Naive thymus-derived CD4-positive, alpha-beta T cell (primary cell): ENCODE measurements at places on chromosomes 3 and 15.

- no peak for DNase-seq
Measured at GRCh38 chr3:100893108-100893507, 100.1 kb downstream of the ABI3BP start.

GRCh38 chr3:13812034-13812471, 67.8 kb downstream of the WNT7A start:
- DNase-seq, result no peak

DNA sequence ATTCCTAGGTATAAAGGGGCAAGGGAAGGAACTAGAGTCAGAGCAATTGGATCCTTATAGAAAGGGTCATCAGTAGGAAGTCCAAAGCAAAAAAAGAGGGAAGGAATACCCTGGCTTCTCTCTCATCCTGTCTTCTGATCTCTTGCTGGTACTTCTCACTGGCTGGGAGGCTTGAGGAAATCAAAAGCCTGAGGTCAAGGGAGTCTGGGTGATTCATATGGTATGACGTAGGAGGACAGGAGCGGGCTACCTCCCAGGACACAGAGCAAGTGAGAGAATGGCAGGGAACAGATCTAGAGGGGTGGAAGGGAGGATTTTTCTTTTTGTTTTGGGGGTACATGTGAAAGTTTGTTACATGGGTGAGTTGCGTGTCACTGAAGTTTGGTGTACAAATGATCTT, 76.0 kb downstream of the CFAP20DC start:
- no peak for DNase-seq

- DNase-seq, result no peak
Measured at GRCh38 chr3:25044762-25045710, 383.0 kb upstream of the RARB start.

GRCh38 chr15:29656636-29657475, 165.4 kb downstream of the TJP1 start:
- DNase-seq, result no peak

DNA sequence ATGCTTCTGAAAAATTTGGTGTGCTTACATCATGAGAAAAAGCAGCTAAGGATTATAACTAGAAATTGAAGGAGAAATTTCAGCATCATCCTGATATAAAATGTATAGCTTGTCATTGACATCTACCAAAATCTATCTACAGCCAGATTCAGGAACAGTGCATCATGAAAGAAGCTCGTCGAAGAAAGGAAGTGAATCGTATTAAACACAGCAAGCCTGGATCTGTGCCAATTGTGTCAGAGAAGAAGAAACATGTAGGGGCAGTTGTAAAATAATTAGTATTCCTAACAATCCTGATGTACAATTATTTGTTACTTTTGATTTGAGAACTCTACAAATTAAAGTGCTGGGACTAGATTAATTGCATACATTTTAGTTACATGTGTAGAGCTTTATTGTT, 37.2 kb downstream of the AP4E1 start:
- DNase-seq, result no peak
